ENCODE measurements at places on chromosomes 6 and 20.

GRCh38 chr20:5212907-5213487 is 86.2 kb downstream of the CDS2 start:
- DNase-seq, result no peak

DNA sequence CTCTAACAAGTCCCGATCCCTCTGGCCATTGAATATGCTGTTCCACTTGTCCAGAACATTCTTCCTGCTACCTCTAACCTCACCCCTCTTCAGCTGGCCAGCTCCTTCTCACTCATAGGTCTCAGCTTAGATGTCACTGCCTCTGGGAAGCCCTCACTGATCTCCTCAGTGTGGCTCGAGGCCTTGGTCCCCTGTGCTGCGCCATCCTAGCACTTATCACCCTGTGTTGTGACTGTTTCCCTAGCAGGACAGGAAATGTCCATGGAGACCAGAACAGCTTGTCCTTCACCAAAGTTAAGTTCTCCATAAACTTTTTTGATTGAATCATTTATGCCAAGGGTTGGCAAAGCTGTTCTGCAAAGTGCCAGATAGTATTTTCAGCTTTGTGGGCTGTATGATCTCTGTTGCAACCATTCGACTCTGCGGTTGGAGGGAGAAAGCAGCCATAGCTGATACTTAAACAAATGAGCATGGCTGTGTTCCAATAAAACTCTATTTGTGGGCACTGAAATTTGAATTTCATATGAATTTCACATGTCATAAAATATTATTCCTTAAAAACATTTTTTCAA is 6.5 kb upstream of the BNIP5 start:
- no peak for DNase-seq

DNA sequence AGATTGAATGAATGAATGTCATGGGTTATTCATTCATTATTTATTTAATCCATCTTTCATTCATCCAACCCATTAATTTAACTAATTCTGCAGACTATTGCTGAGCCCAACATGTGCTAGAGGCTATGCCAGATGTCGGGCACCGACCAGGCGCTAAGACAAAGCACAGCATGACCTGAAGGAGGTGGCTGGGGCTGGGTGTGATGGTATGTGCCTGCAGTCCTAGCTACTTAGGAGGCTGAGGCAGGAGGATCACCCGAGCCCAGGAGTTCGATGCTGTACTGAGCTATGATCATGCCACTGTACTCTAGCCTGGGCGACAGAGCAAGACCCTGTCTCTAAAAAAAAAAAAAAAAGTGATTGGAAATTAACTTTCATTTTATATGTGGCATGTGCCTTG is 5.7 kb upstream of the SLC22A7 start:
- no peak for DNase-seq

- DNase-seq, result no peak
Observed at GRCh38 chr6:157982102-157982562, 469 bp downstream of the SYNJ2 start.

DNA sequence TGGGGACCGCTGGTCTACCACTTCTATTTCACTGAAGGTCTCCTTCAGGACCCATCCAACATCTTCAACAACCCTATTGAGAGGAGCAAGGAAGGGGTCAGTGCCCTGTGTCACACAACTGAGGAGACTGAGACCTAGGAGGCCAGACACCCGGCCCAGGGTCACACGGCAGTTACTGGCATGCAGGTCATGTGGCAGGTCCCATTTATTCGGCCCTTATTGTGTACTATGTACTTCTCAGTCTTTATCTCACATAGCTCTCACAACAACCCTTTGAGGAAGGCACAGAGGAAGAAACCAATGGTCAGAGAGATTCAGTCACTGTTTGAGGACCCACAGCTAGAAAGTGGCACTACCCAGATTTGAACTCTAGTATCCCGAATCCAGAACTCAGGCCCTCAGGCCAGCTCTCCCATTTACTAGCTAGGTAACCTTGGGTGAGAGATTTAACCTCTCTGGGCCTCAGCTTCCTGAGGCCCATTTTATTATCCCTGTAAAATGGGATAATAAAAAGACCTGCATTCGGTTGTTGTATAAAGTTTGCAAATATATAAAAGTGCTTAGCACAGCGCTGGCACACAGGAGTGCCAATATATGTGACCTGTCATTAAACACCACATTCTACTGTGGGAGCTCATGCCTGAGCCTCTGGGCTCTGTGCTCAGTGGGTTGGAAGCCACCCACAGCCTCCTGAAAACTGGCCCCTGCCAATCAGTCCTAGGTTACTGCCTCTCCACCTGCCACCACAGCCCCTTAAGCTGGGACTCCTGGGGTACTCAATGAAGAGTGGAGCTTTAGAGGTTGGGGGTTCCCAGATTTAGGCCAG is 15.8 kb downstream of the TFEB start:
- DNase-seq, result no peak

DNA sequence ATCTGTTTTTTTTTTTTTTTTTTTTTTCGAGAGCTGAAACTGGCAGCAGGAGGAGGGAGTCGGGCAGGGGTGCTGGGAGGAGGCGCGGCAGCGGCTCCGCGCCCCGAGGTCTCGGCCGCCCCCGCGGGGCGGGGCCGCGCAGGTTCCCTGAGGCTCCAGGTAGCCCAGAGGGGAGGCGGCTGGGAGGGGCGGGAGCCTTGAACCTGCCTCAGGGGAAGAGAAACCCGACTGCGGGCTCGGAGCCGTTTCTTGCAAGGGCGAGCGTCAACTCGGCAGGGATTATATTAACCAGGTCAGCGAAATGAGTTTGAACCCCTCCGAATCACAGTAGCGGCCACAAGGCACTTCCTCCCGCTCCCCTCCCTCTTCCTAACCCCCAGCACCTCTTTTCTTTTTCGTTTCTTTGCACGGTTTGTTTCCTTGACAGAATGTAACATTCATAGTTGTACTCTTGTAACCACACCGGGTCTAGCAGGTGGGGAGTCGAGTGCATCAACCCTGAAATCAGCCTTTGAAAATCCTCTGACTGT is 2.0 kb downstream of the MYB start:
- peak; percentile 70 for DNase-seq

- no peak for DNase-seq
Observed at GRCh38 chr20:58818586-58819285, 32.0 kb downstream of the GNAS-AS1 start.

DNA sequence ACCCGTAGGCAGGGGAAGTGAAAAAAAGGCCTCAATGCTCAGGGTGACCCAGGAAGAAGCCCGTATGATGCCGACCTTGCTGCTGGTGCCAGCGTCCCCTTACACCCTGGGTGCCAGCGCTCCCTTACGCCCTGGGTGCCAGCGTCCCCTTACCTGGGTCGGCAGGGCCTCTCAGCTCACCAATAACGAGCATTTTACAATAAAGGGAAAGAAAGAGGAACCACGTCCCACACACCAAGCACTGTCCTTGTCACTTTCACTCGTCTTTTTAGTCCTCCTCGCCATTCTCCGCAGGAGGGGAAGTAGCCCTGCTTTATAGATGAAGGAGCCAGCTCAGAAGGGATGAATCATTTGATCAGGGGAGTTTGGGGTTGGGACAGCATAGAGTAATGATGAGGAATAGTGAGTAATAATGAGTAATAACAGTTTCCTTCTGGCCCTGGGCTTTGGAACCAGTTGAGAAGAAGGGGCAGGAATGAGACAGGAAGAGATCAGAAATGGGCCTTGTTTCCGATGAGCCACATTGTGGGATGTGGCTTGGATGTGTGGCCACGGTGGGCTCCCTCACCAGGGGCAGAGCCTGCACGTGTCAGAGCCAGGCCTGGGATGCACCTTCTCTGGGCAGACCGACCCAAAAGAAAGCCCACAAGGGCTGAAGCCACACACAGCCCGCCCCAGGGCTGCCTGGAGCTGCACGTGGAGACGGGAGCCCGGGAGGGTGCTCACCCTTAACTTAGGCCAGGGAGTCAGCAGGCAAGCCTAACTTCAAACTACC is 75.7 kb downstream of the SYNJ2 start:
- no peak for DNase-seq

DNA sequence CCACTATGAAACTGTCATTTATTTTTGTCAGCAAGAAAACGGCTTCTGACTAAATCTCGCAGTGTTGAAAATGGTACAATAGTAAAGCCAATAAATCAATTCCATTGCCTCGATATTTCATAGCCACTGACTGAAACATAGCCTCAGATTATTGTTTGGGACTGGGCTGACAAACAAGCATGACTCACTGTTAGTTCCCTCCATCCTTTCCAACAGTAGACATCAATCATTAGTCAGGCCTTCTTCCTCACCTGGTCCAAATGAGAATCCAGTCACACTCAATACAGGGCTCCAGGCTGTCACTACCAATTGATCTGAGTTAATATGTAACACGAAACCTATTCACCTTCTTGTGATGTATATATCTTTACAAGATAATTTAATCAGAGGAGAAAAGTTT is 66.1 kb downstream of the ADGRB3 start:
- DNase-seq, result no peak

DNA sequence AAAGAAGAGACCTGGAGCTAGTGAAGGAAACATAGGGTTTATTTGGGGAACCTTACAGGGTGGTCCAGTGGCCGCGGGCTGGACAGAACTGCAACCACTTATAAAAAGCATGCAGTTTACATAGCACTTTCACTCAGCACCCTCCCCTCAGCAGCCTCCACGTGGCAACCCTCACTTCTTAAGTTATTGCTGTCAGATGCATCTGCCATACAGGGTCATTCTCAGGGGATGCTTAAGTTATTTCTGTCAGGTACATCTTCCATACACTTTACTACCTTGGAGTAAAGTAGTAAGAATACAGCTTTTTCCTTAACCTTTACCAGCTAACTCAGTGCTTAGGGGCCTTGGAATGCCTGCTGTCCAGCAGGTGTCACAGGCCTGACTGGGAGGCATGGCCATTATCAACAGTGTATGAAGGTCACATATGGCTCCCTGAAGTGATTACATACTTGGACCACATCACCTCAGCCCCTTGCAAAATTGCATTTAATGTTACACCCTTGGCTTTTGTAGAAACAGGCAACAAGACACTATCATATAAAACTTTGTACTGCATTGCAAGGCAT is 2.0 kb upstream of the NOL7 start:
- DNase-seq, result no peak

GRCh38 chr6:130848945-130849344 is 21.7 kb downstream of the SMLR1 start:
- no peak for DNase-seq

- DNase-seq, result no peak
Observed at GRCh38 chr6:34093206-34093605, 52.7 kb downstream of the GRM4 start.
